ENCODE measurements at places on chromosomes 3 and 15.

- DNase-seq: no peak
Observed at GRCh38 chr3:37453393-37454389, 279.3 kb upstream of the LRRFIP2 start.

- no peak for DNase-seq
Observed at GRCh38 chr15:66613743-66614142, 47.9 kb upstream of the LCTL start.

DNA sequence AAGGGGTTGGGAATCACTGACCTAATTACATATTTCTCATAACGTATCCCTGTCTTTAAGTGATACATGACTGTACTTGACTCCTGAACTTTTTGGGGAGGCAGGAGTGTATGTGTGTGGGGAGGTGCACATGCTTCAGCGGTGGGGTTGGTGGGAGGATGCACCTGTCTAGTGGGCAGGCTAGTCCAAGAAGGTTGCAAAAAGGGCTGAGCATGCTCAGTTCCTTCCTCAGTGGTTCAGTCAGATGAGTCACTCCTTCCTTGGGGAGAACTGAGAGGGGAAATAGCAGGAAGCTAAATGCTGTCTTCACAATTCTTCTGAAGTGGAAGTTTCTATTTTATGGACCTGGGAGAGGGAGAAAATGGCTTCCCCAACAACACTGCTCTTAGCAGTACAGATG, 24.6 kb upstream of the AP4E1 start:
- no peak for DNase-seq

DNA sequence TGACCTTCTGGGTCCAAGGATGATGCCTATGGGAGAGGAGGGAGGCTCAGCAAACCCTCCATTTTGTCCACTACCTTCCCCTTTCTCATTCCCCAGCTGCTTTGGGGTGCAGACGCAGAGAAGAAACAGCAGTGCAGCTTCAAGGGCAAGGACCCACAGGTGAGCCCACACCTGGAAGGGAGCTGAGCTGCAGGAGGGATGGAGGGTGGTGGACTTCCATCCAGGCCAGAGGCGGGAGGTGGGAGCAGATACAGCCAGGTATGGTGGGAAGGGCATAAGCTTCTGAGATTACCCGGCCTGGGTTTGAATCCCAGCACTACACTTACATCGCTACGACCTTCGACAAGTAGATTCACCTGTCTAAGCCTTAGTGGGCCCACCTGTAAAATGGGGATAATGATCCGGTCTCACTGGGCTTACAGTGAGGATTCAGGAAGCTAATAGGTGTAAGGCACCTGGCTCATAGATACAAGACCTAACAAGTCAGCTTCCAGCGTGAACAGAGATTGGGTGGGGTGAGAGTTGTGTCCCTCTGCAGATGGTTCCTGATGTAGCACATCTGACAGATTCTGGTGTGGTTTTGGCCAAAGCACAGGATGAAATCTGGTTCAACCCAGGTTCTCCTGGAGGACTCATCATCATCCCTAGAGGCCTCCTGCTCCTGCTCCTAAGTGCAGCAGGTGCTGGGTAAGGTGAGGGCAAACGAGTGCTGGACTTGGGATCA, 15.9 kb downstream of the CIB1 start:
- DNase-seq: no peak

DNA sequence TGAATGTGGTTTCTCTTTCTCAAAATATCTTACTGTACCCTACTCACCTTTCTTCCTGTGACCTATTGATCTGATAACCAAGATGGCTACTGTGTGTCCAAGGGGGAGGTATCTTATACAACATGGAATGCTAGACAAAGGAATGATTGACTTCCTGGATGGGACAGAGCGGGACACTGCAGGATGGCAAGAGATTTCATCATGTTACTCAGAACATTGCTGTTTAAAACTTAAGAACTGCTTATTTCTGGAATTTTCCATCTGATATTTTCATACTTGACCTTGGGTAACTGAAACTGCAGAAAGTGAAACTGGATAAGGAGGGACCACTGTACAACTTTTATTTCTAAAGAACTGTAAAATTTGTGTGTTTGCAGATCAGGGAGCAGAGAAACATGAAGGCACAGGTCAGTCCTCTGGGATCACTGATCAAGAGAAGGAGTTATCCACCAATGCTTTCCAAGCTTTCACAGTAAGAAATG, 18.5 kb downstream of the CNOT10 start:
- DNase-seq: no peak

- no peak for DNase-seq
Observed at GRCh38 chr3:183330881-183331280, 77.8 kb downstream of the B3GNT5 start.

DNA sequence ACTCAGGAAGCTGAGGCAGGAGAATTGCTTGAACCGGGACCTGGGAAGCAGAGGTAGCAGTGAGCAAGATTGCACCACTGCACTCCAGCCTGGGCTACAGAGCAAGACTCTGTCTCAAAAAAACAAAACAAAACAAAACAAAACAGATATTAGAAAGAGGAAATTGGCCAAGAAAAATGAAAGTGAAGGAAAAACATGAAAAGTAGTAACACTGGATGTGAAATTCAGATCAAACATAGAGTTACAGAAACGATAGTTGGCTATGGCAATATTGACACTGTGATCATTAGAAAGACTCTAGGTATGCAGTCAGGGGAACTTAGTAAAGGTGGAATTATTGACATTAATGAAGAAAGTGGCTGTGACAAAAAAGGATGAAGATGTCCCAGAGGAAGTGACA, 13.2 kb upstream of the TIPARP start:
- no peak for DNase-seq

GRCh38 chr3:47288966-47289910, 6.5 kb downstream of the KLHL18 start:
- no peak for DNase-seq

- DNase-seq: no peak
Observed at GRCh38 chr3:149247929-149248691, 26.5 kb upstream of the CP start.

- no peak for DNase-seq
Observed at GRCh38 chr3:30162579-30162978, 443.8 kb upstream of the TGFBR2 start.

GRCh38 chr3:27310688-27311087, 58.5 kb downstream of the NEK10 start:
- no peak for DNase-seq

All from stimulated activated CD8-positive, alpha-beta memory T cell treated with anti-CD3 and anti-CD28 coated beads, Interleukin-12 subunit alpha, Interleukin-12 subunit beta, amount 100 ng/mL, for 1 hour (primary cell).